Amniotic stem cell (primary cell): ENCODE measurements at places on chromosomes 11 and 22.

DNA sequence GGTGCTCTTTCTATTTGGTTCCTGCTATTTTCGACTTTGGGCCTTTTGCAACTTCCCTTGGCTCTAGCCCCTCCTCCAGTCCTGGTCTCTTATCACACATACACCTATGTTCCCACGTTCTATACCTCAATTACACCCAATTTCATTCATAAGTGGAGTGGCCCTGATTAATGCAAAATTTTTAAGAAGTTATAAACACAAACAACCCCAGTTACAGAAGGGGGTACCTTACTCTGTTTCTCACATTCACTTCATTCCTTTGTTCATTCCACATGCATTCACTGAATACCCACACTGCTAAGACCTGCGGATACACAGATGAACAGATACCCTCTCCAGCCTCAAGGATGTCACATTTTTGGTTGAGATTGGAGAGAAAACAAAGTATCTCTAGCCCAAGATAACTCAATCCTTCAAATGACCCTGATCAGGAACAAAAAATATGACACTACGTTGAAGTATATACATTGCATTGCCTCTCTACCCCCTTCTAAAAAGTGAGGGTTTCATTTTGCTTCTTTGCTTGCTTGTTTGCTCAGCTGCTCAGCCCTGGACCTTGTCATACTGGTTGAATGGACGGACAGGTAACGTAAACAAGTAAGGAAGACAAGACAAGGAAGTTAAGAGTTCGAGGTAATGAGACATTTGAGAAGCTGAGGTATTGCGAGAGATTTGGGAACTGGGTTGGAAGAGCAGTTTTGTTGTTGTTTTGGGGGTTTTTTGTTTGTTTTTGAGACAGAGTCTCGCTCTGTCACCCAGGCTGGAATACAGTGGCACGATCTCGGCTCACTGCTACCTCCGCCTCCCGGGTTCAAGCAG lies 3.6 kb upstream of the VPS37C start:
- DNase-seq = no peak

- no peak for DNase-seq
These were observed 14.2 kb upstream of the CDC42BPG start for GRCh38 chr11:64858467-64859263.

DNA sequence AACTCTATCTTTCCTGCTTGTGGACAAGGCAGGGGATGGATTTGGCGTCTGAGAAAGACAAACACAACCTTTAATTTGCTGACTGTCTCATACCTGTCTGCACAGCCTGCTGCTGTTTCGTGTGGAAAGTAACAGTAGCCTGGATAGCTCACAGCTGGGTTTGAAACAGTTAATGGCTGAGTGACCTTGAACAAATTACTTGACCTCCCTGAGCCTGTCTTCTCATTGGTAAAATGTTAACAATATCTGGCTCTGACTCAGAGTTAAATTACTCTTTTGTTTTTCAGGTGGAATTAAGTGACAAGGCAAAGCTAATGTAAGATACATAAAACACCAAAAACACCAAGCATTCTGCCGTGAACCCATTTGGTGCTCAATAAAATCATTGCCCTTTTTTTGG lies 41.1 kb upstream of the ADA2 start:
- no peak for DNase-seq

DNA sequence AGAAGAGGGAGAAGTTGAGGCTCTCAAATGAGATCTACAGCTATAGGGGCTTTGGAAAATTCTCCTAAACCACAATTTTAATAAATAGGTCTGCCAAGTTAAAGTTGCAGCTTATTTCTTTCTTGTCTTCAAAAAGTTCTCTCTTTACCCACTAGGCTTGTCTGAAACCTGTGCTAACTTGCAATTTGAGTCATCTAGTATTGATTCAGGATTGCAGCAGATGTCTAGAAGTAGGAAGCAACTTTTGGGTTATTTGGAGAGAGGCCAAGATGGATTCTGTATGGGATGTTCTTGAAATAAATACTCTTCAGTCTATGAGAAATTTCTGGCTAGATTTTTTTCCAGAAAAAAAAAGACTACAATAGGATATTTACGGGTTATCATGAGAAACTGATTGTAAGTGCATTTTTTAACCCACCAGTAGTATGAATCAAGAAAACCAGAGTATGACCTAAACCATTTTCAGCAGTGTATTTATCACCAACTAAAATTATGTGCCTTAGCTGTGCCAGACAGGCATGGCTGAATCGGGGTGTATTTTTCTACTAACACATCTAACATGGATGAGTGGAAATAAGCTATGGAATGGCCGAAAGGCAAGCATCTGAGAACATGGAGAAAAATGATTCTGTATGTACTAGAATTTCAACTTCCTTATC lies 4.9 kb upstream of the RAB38 start:
- no peak for DNase-seq

GRCh38 chr11:102966011-102966410 lies 10.5 kb upstream of the MMP13 start:
- no peak for DNase-seq

GRCh38 chr11:14789879-14790484 lies 102.0 kb downstream of the CYP2R1 start:
- no peak for DNase-seq

- DNase-seq = no peak
These were observed 1.6 kb downstream of the ARAP1 start for GRCh38 chr11:72750556-72751115.

- peak; percentile 50 for DNase-seq
These were observed 174.4 kb downstream of the MAML2 start for GRCh38 chr11:96168623-96169022.

GRCh38 chr11:67366961-67367760 lies 6.2 kb downstream of the CLCF1 start:
- DNase-seq = no peak

- no peak for DNase-seq
These were observed 38.7 kb downstream of the REXO2 start for GRCh38 chr11:114478001-114478410.

DNA sequence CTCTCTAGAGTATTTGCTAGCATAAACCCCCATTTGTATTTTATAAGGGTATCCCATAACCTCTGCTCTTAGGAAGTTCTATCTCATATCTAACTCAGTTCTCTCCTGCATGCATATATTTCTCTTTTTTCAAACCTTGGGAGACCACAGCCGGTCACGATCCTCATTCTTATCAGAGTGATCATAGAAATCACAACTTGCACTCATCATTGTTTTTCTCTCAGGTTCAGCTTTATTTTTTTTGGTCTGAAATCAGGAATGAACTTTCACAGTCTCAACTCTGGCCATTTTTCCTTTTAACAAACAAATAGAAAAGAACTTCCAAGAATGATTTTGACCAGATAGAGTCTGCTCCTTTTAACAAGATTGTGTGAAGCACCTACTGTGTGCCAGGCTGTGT lies 98.6 kb upstream of the BLID start:
- no peak for DNase-seq

- DNase-seq = no peak
These were observed 16.3 kb upstream of the ARFGAP3 start for GRCh38 chr22:42873356-42873755.

GRCh38 chr11:10646681-10647355 lies 46.7 kb downstream of the IRAG1 start:
- DNase-seq = no peak

DNA sequence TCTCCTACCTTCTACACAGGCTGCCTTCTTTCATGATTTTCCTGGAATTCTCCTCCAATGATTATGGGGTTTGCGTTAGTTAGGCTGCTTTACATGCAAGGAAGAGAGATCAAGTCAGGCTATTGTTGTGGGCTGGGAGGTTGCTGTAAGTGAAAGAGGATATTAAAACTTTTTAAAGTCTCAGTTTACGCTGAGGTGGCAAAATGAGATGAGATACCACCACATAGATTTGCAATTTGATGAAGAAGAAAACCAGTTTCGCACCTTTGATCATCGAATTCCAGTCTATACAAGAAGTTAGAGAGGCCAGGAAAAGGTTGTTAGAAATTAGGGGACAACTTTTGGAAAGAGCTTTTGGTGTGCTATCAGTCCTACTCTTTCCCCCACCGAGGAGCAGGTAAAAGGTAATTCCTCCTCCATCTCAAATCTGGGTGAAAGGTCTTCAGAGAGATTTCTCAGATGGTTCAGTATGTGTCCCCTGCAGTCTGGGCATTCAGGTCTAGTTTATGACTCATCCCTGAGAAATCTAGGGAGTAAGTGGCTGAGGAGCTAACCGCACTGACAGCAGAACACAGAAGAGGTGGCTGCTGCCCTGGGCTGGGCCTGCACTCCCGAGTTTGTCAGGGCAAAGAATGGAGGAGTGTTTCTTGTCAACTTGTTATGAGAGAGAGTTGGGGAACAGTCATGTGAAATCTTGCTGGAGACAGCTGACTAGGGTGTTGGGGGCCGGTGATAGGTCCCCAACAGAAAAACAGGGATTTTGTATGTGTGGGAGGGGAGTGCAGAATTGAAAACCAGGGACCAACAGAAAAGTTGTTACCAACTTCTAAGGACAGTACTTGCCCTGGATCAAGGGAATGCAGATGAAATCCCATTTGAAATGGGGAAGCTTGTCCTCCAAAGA lies 34.7 kb downstream of the CCDC83 start:
- no peak for DNase-seq

DNA sequence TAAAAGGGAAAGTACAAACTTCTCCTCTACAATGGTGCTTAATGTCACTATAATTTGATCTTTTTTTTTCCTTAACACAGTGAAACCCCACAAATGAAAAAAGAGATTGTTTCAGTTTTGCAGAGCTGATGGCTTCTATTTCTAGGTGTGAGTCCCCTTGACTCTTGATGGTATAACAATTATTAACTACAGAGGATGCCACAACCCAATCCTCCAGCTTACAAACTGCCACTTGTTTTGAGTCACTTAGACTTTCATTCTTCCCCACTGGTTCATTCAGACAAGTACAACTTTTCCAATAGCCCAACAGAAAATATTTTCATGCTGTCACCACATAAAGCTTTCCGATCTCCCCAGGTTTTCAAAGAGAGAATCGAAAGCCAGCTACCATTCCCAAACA lies 812.2 kb downstream of the LRRC4C start:
- no peak for DNase-seq

- DNase-seq = no peak
These were observed 2.0 kb upstream of the ROBO3 start for GRCh38 chr11:124863137-124863825.

DNA sequence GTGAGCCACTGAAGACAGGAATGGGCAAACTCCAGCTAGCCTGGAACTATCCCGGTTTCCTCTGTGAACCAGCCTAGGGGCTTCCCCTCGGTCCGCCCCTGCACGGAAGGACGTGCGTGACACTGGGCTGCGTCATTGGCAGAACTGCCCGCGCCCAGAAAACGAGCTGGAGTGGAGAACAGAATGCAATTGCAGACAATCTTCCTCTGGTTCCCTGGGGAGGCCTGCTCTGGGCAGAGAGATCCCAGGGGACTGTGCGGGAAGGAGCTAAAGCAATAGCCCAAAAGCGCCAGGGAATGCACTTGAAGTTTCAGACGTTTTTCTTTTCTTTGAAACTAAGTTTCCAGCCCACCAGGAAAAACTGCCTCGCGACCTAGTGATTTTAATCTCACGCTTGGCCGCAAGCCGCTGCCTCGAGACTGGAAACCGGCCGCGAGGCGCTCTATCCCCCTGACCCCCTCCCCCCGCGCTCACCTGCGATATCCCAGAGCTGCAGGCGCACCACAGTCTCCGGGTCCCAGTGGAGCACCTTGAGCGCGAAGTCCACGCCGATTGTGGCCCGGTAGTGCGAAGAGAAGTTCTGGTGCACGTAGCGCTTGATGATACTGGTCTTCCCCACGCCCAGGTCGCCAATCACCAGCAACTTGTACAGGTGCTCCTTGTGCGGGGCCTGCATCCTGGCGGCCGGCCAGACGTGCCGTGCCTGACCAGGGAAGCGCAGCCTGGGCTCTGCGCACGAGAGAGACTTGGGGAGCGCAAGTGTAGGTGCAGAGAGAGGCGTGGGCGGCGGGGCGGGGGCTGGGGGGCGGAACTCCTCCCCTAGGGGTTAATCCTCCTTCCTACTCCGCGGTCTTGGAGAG lies at the start of gene RAB38:
RAB38 (minus strand) TSS at position 735 of the 860 bp plus-strand sequence; CDS start at position 676, 59 bp downstream.
- peak; percentile 58 for DNase-seq

DNA sequence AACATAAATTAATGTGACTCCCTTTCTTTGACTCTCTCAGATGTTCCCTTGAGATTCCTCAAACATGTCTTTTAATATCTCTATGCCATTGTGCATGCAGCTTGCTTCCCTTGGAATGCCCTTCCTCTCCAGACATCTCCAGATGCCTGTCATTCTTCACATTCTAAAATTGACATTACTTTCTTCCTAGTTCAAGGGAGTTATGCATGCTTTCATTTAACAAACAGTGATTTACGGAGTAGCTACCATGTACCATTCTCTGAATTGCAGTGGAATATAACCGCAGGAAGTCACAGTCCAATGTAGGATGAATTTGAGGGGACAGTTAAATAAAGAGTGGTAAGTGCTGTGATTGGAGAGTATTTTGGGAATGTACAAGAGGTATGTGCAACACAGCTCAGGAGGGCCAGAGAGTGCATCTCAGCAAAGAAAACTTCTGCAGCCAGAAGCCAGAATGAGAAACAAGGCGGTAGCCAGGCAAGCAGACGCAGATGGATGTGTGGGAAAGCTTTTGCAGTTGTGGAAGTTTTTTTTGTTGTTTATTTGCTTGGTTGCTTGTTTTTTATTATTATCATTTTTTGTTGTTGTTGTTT lies 18.7 kb downstream of the MMP10 start:
- DNase-seq = no peak

DNA sequence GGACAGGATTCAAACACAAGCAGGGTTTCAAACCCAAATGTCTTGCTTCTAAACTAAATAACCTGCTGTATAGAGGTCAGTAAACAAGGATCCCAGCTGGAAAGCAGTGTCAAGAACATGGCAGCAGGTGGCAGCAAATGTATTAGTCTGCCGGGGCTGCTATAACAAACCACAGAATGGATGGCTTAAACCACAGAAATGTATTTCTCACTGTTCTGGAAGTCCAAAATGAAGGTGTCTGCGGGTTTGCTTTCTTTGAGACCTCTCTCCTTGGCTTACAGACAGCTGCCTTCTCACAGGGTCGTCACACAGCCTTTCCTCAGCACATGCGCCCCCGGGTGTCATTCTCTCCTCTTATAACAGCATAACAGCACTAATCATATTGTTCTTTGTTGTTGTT lies 65.1 kb upstream of the LRRC55 start:
- DNase-seq = no peak

DNA sequence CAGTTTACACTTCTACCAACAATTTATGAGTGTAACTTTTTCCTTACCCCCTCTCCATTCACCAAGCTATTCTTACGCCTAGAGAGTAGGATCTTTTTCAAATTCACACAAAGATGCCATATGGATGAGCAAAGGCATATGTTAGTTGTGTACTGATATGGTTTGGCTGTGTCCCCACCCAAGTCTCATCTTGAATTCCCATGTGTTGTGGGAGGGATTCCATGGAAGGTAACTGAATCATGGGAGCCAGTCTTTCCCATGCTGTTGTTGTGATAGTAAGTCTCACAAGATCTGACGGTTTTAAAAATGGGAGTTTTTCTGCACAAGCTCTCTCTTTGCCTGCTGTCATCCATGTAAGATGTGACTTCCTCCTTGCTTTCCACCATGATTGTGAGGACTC lies 40.3 kb downstream of the TTC28 start:
- no peak for DNase-seq

DNA sequence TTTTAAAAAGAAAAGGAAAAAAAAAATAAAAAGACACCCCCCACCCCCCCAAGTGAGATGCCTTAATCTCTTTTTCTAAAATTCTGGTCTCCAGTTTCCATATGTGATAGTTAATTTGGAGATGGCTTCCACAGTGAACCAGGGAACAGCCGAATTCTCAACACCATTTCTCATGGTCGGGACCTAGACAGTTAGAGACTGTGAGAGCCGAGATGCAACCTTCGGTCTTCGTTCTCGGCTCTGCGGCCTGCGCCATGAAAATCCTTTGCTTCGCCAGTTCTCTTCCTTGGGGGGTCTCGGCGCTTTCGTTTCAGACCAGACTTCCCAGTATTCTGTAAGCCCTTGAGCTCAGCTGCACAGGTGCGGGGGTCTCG lies 723 bp downstream of the CACNG2 start:
- no peak for DNase-seq
